Activated T-cell treated with anti-CD3 and anti-CD28 coated beads for 48 hours (primary cell): ENCODE measurements at places on chromosomes 3 and 15.

- DNase-seq = no peak
Observed at GRCh38 chr3:127440384-127440783, 150.1 kb downstream of the TPRA1 start.

DNA sequence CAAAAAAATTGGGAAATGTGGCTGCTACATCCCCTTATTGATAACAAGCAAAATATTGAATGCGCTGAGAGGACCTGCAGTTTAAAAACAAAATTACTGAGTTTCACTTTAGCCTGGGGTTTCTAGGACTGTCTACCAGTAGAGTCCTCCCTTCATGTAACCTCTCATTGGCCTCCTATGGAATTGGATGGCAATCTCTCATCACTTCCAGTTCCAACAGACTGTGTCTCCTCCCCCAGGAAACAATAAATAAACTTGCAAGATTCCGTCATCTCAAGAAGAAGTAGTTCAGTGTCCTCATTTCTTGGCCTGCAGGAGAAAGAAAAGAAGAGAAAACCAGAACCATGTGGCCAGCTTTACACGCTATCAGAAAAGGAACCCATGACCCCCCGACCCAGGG is 123.8 kb downstream of the TLE3 start:
- DNase-seq = no peak

DNA sequence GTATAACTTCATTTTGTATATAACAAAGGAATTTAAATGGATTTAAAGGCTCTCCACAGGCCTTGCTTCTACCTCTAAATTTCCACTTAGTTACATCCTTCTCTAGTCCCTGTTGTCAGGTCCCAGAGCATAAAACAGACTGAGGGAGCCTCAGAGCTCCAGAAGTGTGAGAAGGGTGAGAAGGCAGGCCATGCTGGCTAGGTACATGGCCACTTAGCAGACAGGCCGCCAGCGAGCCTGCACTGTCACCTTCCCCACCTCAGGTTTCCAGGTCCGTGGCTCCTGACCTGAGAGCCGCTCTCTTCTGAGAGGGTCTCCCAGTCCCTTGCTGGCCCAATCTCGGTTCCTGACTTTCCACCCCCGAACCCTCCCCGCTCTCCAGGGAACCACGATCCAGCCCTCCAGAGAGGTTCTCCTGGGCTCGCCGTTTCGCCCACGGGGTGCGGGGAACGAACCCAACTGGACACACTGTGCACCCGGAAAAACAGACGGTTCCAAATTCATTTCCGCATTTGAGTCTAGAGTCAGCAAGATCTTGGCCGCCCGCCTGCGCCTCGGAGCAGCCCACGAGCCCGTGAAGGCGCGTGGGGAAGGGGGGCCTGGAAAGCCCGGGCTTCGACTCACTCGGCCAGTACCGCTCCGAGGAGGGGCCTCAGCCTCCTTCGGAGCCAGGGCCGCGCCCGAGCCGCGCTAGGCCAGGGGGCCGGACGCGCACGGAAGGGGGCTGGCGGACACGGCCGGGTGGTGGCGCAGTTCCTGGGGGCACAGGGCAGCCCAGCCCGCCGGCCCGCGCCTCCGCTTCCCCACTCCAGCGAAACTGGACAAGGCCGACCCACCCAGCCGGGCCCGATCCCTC is 16.7 kb upstream of the SOX2 start:
- no peak for DNase-seq

DNA sequence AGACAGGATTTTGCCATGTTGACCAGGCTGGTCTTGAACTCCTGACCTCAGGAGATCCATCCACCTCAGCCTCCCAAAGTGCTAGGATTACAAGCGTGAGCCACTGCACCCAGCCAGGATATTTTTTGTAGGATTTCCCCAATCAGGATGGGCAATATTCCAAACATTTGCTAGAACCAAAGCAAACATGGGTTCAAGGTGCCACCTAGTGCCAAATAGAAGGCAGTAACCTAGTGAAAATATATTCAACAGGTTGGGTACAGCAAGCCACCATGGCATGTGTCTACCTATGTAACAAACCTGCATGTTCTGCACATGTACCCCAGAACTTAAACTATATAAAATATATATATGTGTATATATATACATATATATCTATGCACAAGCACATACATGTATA is 185.9 kb upstream of the CADM2 start:
- DNase-seq = no peak

GRCh38 chr15:58154769-58155168 is 16.6 kb downstream of the AQP9 start:
- DNase-seq = no peak

DNA sequence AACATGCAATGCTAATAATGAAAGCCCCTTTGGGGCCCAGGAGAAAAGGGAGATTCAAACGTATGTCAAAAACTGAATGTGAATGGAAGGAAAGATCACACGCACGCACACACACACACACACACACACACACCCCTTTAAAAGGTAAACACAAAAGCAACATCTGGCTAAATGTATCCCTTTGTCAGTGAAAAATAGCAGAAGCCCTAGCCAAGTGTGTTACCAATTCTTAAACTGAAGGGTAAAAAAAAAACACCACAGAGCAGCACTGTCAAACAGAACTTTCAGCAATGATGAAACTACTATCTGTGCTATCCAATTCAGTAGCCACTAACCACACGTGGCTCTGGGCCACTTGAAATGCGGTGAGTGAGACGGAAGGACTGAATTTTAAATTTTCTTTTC is 4.9 kb downstream of the RFTN1 start:
- DNase-seq = no peak

GRCh38 chr3:119769394-119770149 is 12.3 kb upstream of the NR1I2 start:
- no peak for DNase-seq

DNA sequence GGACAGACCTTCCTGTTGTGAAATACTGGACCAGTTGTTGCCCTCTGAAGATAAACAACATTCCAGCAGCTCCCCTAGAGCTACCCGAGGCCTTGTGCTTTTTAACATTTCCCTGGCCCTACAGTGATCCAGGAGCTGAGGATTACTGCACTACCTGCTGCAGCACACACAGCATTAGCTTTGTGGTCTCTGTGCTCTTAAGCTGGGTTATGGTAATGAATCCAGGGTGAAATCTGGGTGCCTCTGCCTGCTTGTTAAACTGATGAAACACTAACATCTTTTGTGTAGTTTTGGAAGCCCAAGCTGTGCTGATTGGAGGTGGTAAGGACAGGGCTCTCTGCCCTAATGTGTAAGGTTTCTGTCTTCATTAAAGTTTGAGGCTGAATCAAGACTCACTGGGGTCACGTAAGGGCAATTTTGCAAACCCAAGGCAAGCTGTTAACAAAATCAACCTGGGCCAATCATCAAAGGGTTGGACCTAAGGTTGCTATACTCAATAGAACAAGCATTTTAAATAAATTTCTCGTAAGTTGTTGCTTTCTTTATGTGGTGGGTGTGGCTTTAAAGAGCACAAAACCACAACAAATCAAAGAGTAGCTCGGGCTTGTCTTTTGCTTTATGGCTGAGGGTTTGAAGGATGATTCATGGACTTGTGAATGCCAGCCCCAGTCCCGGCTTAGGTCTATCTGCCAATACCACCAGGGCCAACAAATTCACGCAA is 183.9 kb downstream of the TPRG1 start:
- no peak for DNase-seq

DNA sequence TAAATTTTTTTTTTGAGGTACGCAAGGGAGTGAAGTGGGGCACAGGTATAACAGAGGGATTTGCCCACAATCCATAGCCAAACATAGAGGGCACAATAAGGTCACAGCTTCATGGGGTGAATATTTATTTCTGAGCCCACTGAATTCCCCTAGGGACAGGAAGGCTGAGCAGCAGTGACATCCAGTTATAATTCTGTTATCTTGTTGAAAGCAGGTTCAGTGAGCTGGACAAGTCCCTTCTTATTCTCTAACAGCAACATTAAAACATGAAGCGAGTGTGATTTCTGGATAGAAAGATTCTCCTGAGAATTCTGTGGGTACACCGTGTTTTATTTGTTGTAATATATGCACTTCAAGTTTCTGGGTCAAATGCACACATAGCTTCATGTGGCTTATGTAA is 538.2 kb downstream of the NAALADL2 start:
- no peak for DNase-seq
